ENCODE measurements at places on chromosomes 1 and 21.

DNA sequence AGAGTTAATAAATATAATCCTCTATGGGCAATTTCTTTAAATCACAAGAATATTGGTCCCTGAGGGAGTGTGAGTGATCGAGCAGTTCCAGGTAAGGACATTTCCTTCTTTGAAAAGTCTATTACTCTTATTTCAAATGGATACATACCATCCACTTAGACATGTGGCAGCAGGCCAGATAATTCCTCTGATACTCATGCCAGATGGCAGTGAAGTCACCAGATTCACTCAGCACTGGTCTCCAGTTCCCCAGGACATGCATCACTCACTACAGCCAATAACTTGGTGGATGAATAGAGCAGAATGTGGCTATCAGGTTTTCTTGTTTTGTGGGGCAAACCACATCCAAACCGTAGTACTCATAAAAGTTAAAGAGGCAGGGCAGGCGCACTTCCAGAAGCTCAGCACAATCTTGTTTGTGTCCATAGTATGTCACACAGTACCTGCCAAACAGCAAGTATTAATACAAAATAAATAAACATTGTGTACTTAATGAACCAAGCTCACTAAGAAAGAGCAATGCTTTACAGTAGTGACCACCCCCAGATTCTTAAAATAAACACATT, 74.2 kb upstream of the CD53 start:
- no peak for DNase-seq

DNA sequence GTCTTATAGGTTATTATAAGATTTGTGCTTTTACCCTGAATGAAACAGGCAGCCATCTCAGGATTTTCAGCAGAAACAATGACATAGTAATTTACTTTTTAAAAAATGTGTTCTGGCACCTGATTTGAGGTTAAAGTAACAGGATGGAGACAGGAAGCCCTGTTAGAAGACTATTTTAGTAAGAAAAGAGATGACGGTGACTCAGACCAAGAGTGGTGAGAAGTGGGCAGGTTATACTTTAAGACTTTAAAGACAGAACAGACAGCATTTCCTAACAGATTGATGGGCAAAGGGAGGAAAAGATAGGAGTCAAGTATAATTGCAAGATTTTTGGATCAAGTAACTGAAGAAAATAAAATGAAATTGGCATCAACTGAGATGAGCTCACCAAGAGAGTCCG, 436.8 kb upstream of the NR5A2 start:
- DNase-seq = no peak

GRCh38 chr1:221602830-221603229, 139.1 kb downstream of the DUSP10 start:
- DNase-seq = no peak

GRCh38 chr1:113941245-113941559, 12.1 kb downstream of the HIPK1 start:
- DNase-seq = no peak

DNA sequence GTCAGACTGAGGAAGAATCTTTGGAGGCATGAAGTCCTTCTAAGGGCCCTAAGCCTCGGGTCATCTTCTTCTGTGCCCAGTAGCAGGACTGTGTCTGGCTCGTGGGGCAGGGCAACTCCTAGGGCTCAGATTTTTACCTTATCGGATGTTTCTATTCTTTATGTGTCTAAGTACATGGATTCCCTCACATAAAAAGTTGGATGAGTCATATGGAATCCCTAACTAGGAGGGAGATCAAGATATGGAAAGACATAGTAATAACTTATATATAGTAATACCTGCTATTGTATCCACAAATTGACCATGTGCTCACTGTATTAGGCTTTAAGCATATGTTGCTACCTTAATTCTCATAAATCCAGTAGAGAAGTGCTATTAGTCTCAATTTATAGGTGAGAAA, 364.5 kb upstream of the CAMK1G start:
- DNase-seq = no peak

- no peak for DNase-seq
These were observed 1.2 kb downstream of the PTP4A2 start for GRCh38 chr1:31936981-31937299.

GRCh38 chr21:37742115-37742514, 174.1 kb downstream of the KCNJ6 start:
- DNase-seq = no peak

DNA sequence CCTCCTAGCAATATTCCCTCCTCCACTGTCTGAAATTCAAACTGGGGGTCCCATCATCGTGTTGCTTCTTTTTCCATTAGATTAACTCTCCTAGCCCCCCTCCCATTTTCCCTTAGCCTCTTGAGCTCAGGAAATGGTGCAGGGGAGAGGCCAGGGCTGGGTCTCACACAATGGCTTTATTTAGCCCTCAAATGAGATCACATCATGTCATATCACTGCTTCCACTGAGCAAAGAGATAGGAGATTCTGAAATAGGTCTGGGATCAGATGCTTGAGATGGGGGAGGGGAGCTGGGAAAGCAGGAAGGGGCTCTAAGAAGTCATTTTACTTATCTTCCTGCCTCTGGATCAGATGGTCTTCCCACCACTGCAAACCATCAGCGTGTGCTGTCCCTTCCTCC, 17.8 kb upstream of the ARHGEF2 start:
- no peak for DNase-seq

DNA sequence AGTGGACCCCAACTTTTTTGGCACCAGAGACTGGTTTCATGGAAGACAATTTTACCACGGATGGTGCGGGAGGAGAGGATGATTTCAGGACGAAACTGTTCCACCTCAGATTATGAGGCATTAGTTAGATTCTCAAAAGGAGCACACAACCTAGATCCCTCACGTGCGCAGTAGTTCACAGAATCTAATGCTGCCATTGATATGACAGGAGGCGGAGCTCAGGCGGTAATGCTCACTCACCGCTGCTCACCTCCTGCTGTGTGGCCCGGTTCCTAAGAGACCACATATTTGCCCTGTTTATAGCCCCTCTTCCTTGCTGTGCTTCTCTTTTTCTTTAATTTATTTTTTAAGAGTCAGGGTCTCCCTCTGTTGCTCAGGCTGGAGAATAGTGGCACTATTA, 4.6 kb downstream of the NTRK1 start:
- DNase-seq = no peak

- no peak for DNase-seq
These were observed 15.9 kb upstream of the CPLANE2 start for GRCh38 chr1:16252912-16253311.

GRCh38 chr1:100793659-100794058, 74.1 kb downstream of the VCAM1 start:
- DNase-seq = no peak

- no peak for DNase-seq
These were observed 538.4 kb upstream of the NCAM2 start for GRCh38 chr21:20459838-20460237.

GRCh38 chr1:161206411-161207140, 4.4 kb downstream of the NDUFS2 start:
- DNase-seq = no peak

- DNase-seq = no peak
These were observed 85.9 kb downstream of the ADSS2 start for GRCh38 chr1:244365809-244366208.

GRCh38 chr21:14707511-14708020, 161.5 kb upstream of the SAMSN1 start:
- no peak for DNase-seq

DNA sequence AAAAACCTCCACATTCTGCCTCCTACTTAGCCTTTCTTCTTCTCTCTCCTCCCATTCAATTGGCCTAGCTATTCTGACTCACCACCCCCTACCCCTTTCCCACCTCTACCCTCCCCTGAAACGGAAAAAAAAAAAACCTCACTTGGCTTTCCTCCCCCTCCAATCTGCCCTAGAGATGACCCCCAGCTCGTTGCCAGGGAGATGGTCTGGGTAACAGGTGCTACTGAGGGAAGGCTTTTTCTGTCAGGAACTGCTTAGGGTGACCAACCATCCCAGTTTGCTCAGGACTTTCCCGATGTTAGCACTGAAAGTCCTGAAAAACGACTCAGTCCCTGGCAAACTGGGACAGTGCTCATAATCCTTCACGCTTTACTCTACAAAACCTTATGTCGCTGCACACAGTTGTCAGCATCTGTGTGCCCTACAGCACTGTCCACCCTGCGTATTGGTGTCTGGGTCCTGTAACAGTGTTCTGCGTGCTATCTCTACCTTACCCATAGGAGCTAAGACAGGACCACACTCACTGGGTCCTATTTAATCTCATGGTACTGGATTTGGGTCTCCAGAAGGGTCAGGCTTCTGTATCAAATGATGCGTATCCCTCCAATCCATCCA, 7.7 kb upstream of the CADM3 start:
- DNase-seq = no peak

GRCh38 chr21:22244516-22244915, 1246.3 kb downstream of the NCAM2 start:
- no peak for DNase-seq

DNA sequence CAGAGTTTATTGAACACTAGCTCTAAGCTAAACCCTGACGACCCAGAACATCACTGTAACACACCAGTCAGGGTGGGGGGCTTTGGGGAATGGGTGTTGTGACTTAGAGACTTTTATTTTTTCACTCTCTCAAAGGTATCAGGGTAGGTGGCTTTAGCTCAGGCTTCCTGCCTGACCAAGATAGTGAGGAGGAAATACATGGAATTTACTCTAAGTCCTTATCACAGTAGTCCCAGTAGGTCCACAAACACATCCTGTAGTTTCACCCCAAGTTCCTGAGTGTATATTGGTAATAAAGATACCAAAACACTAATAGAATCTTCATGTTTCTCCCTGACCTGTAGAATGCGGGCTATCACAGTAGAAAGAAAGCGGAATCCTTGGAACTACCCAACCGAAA, 15.1 kb downstream of the GJA5 start:
- no peak for DNase-seq

- no peak for DNase-seq
These were observed 672.4 kb upstream of the ADAMTS5 start for GRCh38 chr21:27639286-27639685.

DNA sequence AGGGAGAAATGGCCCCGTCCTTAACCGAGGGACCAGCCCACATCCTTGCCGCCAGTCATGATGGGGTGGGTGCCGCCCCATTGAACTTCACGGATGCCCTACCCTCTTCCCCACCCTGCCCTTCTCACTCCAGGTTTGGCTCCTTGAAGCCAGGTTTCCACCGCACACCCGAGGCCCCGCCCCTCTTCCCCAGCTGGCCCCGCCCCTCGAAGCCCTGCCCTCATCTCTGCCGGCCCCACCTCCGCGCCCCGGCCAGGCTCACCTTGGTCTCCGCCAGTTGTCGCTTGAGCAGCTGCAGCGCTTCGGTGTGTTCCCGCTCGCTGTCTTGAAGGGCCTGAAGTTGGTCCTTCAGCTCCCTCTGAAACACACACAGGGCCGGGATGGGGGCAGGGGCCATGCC, 16.6 kb downstream of the TRIM62 start:
- no peak for DNase-seq

GRCh38 chr1:88876573-88877365, 14.6 kb downstream of the GTF2B start:
- no peak for DNase-seq

- no peak for DNase-seq
These were observed 53.7 kb downstream of the ZNF697 start for GRCh38 chr1:119594376-119594775.

GRCh38 chr1:175297291-175297690, 104.7 kb upstream of the KIAA0040 start:
- no peak for DNase-seq

DNA sequence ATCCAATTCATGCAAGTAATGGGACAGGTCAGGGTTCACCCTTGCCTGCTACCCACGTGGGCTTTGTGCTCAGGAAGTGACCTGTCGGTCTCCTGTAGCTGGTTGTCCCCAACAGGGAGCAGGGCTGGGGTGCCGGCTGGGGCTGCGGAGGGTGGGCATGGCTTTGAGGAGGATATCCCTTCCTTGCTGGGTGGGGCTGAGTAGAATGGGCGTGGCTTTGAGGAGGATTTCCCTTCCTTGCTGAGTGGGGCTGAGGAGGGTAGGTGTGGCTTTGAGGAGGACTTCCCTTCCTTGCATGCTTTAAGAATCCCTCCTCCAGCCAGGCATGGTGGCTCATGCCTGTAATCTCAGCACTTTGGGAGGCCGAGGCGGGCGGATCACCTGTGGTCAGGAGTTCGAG, 151.3 kb downstream of the CLIC6 start:
- no peak for DNase-seq

- no peak for DNase-seq
These were observed 8.7 kb upstream of the ZNF362 start for GRCh38 chr1:33247545-33247944.
